Neural crest cell (in vitro differentiated cells): ENCODE measurements at places on chromosomes 7 and 10.

DNA sequence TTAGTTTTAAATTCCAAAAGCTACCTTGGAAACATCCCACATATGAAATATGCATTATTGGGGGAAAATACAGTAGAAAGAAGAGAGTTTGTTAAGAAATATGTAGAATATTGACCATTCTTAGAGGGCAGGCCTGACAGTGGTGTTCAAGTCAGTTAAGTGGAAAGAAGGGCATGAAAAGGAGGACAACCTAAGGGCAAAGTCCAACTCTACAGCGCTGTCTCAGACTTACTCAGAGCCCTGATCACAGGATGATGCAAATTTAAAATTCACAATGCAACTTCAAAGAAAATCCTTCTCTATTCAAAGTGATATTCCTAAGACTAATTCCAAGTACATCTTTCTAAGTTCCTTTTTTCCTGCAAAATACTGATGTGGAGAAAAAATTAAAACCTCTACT is 139.1 kb upstream of the LRRTM3 start:
- no peak for DNase-seq

GRCh38 chr10:71608819-71609768 is 110.5 kb downstream of the C10orf105 start:
- peak; percentile 88 for DNase-seq

DNA sequence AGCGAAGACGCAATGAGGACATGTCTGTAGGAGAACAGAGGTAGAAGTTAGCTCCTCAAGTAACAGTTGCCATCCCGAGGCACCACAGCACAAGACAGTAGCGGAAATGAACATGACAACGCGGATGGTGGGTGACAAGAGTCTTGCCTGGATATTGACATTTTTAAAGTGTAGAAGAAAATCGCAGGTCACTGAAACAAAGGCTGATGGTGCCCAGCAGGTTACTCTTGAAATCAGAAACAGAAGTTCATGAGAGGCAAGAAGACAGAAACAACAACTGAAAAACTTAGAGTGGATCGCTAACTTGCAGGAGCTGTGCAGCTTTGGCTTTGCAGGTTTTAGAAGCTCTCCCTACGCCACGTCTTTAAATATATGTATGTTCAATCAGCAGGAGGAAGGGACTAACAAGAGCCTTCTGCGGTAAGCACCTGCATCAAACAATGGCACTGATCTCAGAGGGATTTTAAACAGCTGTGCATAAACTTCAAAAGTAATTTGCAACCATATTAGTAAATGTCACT is 1.8 kb downstream of the PRKCQ start:
- DNase-seq = no peak

DNA sequence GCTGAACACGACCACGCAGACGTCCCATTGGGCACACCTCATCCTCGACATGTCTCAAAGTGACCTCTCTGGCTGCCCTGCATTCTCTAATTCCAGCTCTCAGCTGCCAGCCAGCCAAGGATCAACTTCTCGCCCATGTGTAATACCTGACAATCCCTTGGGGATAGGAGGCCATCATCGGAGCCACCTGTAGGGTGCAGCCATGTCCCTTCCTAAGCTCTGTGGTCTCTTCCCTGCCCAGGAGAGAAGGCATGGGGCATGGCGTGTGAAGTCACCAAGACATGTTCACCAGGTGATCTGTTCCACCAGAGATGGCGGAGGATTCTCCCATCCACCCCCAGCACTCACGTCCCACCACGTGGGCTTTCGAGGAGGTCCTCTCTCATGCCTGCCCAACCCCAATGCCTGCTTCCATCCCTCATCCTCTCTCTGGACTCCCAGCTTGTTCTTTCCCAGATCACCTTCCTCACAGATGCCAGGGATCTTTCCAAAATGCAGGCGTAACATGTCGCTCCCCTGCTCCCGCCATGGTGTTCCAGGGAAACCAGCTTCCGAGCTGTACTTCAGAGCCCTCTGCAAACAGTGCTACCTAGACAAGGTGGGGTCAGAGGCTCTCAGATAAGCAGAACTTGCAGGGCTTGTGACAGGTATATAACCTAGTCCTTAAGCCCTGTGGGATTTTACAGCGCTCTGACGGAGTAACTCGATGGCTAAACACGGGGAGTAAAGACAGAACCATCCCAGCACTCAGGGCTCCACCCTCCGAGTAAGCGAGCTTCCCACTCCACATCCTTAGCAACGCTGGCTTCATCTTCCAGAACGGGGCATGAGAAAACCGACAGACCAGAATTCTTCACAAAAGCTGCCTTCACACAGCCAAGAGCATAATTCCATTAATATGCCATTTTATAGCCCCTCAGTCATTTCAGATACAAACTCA is 41.1 kb downstream of the BRI3 start:
- DNase-seq = no peak

DNA sequence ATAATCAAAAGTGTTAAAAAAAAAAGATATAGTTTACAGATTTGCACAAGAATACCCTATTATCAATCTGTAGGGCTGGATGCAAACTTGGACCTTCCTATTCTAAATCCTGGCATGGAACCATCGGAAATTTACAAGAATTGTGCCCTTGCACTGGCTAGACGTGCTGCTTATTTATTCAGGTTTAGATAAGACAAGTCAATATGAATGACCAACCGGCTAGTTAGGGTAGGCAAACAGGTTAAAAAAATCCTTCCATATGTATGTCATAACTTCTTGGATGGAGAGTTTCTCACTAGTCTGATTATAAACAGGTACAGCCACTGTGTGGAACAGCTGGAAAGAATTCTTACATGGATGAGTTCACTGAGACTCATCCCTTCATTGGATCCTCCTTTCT is 41.4 kb downstream of the PKD1L1 start:
- no peak for DNase-seq

DNA sequence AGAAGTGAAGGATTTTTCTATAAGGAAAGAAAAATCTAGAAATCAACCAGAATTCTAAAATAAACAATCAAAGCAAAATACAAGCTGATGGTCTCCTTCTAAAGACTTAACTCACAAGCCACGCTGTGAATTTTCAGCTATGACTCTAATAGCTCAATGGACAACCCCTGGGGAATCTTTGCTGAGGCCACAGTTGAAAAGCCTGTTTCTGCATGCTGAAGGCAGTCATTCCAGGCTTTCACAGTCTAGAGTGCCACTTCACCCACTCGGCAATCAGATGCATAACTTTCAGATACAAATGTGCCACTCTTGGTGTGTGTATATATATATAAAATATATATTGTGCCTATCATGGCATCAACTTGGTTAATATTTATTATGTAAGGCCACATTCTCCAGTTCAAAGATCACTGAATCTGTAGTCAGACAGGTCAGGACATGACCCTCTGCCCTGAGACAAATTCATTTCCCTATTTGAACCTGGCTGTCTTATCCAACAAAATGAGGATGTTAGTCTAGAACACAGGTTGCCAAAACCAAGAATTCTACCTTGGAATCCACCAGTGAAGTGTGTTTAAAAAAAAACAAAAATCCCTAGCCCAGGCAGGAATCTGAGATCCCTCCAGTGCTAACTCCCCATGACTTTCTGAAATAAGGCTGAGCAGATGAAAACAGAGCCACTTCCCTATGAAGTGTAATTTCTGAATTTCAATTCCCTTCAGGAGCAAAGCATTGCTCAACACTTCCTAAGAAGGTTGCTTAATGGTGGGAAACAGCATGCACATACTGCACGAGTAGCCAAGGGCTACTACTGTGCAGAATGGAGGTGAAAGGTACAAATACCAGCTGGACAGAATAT is 9.9 kb downstream of the LIPA start:
- no peak for DNase-seq

DNA sequence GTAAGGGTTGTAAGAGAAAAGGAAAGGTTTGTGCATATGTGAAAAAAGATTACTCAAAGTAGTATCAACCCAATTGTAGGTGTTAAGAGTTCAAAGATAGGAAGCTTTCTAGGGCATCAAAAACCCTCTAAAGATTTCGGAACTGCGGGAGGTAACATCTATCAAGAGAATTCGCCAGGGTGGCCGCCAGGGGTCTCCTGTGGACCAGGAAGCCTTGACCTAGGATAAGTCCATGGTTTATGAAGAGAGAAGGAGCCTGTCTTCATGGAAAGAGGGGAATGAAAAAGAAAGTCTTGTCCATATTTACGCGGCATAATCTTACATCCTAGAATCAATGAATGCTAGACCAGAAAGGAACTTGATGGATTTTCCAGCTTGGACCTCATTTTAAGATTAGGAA is 140.7 kb upstream of the CALCR start:
- peak; percentile 50 for DNase-seq

DNA sequence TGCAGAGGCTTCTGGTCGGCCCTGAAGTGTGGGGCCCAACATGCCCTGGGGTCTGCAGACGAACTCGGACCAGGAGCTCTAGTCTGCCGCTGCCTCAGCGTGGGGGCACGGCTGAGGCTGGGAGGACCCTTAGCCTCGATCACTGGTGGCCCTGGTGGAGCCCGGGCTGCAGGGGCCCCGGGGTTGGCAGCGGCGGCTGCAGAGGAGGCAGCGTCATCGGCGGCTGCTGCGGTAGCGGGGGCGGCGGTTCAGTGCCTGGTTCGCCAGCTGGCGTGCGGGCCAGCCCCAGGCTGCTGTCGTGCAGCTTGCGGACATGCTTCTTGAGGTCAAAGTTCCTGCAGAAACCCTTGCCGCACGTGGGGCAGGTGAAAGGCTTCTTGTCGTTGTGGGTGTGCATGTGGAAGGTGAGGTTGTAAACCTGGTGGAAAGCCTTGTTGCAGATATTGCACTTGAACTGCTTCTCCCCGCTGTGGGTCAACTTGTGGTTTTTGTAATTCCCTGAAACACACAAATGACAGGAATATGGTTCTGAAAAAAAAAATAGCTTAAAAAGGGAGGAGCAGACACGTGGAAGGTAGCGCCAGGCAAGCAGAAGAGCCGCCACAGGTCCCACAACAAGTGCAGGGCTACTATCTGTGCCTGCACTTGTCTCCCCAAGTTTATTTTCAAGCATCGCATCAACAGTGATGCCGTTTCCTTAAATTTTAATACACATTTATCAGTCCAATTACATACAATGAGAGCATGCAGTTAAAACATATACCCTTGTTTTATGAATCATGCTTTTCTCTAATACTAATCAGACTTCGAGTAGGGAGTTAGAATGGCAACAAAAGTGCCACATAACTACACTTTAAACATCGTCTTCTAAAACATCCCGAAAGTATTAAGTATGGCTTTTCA is 2.4 kb downstream of the FEZF1 start:
- no peak for DNase-seq

DNA sequence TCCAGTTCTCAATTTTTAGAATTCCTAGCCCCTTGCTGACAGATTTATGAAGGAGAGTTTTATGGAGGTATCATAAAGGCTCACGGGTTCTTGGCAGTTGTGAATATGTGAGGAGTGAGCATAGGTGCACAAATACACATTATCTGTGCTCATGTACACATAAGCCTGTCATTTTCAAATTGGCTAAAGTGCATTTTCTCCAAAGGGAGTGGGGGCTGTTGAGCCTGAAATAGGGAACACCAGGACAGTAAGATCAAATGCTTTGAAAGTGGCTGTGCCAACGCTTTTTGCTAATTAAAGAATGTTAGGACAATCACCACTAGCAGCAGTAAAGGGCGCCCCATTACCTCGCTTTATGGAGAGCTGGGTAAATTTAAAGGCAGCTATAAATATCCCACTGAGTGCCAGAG is 8.3 kb upstream of the LRRC4 start:
- DNase-seq = no peak

- no peak for DNase-seq
Measured at GRCh38 chr10:13960603-13961002, 370.1 kb downstream of the FRMD4A start.

DNA sequence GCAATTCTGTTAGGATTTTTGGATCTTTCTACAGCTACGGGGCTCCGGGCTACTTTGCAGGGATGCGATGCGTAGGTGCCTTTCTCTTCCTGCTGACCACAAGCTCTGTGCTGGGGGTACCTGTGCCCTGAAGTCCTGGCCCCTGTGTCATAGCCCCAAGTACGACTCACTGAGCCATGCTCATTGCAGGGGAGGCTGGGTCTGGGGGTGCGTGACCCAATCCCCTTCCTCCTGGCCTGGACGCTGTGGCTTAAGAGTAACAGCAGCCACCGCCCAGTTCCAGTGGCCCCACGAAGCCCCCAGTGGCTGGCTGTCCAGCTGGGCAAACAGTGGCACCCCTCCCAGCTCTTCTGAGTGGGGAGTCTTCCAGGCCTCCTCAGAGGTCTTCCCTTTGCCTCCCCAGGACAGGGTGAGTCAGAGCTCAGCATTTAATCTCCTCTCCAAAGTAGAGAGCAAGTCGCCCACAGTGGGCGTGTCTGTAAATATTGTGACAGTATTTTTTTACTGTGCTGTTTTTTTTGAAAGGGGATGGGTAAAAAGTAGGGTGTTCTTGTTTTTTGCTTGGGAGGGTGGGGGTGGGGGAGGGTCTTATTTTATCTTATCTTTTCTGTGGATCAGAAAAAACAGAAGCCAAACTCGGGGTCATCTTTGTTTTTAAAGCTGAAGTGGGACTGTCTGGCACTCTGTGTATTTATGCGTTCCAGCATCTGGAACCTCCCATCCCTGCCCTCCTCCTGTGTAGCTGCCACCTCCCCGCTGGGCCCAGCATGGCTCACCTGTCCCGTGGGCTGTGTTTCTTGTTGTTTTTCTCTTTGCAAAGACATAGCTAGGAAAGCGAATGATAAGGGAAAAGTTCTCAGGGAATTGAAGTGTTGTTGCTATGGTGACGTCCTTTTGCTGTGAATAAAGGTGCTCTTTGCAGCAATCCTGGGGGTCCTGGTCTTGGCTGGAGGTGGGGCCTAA is 8.2 kb downstream of the LFNG start:
- DNase-seq = no peak

- no peak for DNase-seq
Measured at GRCh38 chr10:36050763-36051499, 408.8 kb upstream of the FZD8 start.

- no peak for DNase-seq
Measured at GRCh38 chr7:28509251-28510025, 97.1 kb downstream of the CREB5 start.

DNA sequence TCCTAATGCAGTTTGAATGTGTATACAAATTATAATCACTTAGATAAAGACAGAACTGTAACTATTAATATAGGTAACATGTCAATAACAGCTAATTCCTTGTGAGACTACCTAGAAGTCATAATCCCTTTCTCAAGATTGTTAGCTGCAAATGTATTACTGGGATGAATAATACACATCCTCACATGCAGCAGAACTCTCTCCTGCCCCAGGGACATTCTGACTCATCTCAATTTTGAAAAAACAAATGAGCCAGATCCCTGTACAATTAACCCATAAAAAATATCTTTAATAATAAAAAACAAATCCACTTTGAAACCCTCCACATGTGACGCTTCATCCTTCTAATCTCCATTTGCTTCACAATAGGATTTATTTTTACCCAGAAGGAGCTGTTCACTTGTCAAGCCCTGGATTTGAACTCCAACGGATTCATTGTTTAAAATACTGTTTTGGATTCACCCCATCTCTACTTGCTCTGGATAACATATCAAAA is 428.4 kb upstream of the TEX47 start:
- no peak for DNase-seq

DNA sequence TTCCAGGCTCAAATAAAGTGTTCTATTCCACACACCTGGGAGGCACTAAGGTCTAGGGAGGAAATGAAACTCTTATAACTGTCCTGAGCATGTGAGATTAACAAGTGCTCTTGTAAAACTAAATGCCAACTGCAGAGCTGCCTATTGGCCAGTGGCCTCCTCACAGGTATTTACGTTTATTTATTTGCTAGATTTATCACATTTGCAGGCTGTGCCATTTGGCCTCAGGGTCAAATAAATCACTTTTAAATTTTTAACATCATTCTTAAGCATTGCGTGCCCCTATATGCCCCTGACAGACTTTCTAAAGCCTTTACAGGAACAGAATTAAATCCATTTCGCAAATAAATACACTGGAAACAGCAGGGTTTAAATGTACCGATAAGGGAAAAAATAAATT is 381.8 kb upstream of the NFE2L3 start:
- DNase-seq = no peak
